GM04504 (cell line): ENCODE measurements at places on chromosomes 7 and 10.

DNA sequence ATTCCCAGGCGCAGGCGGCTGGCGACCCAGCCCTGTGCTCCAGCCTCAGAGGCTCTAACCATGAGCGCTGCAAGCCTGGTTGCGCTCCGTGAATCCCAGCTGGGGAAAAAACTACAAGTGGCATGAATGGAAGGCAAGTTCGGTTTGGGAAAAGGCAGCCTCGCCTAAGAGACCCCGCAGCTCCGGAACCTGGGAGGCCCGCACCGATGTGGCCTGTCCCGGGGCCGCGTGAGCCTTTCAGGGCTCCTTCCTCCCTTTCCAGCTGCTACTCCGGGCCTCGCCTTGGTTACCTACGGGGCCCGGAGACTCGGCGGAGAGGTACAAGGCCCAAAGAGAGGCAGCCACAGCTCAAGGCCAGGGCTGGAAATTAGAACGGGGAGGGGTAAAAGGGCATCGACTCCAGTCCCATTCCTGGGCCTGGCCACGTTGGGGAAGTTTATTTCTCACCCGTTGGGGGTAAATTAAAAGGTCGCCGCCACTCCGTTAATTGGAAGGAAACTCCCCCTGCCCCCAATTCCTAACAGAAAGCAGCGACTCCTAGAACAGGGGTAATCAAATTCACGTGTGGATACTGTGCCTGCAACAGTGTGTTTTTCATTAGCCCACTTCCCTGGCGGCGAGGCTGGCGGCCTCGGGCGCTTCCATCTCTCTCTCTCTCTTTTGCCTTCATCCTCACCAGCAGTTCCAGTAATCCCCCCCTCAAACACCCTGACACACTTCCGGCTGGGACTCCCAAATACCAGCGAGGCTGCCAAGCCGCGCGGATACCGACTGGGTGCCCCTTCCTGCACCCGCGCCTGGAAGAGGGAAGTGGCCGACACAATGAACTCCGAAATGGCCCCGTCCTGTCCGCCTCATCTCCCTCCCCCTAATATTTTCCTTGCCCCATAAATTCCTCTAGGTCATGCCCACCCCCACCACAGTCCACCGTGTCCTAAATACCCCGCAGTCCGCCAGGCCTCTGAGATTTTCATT lies 1.5 kb upstream of the HOXA9 start:
- DNase-seq: peak; percentile 48

- DNase-seq: no peak
These were observed 28.9 kb upstream of the DDC start for GRCh38 chr7:50594136-50594535.

- DNase-seq: no peak
These were observed 163.2 kb downstream of the EBF3 start for GRCh38 chr10:129800796-129801340.

DNA sequence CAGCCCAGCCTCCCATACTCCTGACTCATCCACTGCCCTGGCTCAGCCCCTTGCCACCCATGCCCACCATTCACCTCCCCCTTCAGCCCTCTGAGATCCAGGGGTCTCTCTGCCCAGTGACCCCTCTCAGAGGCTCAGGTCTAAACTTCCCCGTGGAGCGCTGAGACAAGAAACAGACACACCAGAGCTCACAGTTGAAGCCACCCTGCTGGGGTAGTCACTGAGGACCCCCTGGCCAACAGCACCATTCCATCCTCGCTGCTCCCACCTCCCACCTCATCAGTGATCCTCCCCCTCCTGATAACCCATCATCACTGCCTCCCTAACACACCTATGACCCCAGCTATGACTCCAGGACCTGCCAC lies 100.7 kb downstream of the GRID1 start:
- no peak for DNase-seq

- DNase-seq: no peak
These were observed 18.4 kb downstream of the SMURF1 start for GRCh38 chr7:99125505-99125865.

DNA sequence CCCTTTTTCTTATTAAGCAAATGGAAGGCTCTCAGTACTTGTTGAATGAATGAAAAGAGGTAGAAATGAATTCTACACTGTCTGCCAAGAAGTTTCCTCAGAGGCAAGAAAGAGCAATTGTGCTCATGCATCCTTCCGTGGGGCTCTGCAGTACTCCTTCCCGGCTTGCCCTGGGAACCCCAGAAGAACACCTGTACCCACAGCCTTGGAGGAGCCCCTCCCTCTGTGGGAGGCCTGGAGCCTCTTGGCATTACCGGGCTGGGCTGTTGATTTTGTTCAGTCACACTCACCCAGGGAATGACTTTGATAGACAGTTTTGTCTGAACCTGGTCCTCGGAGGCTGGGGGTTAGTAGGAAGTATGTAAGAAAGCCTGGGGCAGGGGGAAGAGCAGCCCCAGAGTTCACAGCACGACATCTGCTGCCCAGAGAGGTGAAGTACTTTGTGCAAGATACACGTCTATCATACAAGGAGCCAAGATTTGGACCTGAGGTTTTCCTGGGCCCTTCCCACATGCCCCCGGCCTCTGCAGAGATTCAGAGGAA lies 134.8 kb upstream of the GDF10 start:
- DNase-seq: no peak

- no peak for DNase-seq
These were observed 9.8 kb downstream of the DNAJB12 start for GRCh38 chr10:72344932-72345331.

- no peak for DNase-seq
These were observed 78.9 kb downstream of the FOXL3 start for GRCh38 chr7:368651-369475.

DNA sequence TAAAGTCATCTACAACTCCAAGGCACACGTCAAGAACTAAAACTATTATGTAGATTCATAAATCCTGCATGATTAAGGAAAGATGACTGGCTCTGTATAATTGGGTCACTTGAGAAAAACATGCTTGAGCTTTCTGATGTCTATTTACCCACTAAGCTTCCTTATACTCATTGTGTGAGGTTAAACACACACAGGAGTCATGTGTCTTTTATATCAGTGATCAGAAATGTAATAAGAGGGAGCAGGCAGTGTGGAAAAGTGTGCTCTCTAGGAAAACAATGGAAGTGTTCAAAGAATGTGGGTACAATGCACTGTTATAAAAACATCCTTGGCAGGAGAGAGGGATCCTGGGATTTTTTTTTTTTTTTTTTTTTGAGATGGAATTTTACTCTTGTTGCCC lies 108.6 kb upstream of the ARID5B start:
- no peak for DNase-seq

DNA sequence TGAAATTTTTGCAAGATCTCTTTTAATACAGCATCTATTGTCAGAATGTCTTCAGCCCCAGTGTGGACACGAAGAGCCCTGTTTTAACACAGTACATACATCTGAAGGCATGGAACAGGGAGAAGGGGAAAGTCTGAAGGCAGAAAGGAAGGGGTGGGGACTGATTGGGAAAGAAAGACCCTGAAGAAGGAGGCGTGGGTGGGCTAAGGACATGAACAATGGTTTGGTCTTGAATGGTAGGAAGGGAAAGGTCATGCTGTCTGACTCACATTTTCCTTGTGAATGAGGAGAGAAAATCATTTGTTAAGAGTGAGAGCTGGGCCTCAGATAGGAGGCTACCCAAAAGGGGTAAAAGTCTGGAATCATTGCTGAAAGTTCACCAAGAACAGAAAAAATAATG lies 297.1 kb downstream of the GALNT17 start:
- no peak for DNase-seq

DNA sequence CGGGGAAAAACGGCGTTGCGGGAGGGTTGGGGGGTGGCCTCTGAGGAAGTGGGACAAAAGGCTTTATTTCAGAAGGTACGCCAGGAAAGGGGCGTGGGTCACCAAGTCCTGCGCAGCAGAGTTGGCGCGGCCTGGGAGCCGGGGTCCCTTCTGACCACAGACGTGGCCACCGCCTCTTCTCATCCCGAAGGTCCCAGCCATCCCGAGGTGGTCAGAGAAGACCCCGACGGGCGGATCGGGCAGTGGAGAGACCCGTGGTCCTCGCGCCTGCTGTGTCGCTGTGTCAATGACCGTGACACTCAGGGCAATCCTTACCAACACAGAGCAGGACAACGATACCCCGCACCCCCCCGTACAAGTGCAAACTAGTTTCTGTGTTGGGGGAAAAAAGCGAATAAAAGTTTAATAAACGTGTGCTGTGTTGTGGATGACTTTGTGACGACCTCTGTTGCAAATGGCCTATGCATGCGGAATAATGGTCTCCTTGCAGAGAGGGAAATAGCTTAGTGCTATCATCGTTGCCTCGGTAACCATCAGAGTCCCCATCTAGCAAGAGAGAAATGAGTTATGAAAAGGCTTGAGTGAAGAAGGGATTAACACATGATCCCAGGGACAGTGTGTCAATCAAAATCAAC lies 19.4 kb upstream of the GATA3 start:
- DNase-seq: no peak

DNA sequence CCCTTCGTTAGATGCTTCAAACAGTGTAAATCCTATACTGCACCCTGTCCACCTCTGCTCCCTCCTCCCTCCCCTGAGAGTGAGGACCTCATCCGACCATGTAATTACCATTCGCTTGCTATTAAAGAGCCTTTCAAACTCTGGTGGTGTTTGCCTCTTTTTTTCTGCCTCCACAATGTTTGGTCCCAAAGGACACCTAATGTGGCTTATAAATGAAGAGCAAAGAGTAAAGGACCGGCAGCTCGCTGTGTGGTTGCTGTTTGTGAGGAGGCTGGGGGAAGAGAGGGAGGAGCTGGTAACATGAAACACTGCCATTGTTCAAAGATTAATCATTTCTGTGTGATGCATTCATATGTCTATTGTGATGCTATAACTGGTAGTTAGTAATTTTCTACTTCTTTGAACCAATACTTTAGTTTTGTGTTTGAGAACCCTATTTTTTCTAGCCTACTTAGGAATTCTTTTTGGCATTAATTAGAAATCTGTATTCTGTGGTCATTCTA lies 27.9 kb downstream of the MTURN start:
- DNase-seq: no peak

- no peak for DNase-seq
These were observed 47.4 kb upstream of the CHST3 start for GRCh38 chr10:71916827-71917226.

GRCh38 chr10:61016630-61017029 lies 72.6 kb upstream of the RHOBTB1 start:
- no peak for DNase-seq

GRCh38 chr7:66604198-66604597 lies 24.5 kb upstream of the KCTD7 start:
- no peak for DNase-seq

GRCh38 chr10:48780341-48780740 lies 95.7 kb downstream of the WDFY4 start:
- no peak for DNase-seq

GRCh38 chr7:112869111-112869774 lies 79.0 kb upstream of the TMEM168 start:
- no peak for DNase-seq

DNA sequence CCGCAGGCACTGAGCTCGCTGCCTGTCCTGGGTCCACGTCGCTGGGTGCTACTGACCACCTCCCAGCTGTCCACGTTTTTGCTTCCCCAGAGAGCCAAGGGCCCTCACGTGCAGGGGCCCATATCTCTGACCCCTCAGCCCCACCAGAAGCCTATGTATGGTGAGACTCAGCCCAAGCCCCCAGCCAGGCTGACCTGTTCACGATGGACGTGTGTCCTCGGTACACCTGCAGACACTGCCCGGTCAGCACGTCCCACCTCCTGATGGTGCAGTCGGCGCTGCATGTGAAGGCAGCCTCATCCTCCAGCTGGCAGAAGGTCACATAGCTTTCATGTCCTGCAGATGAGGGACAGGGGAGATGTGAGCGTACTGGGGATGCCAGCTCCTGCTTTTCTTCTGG lies 9.9 kb downstream of the WDR86 start:
- DNase-seq: no peak
